ENCODE measurements at places on chromosomes 6 and 20.
A peak's percentile ranks its signal among the peaks of the same experiment; 100 is the strongest.

- DNase-seq: no peak
These were observed 68.7 kb downstream of the SNX9 start for GRCh38 chr6:157891544-157892362.

GRCh38 chr6:166786704-166787293 lies 159.7 kb upstream of the RPS6KA2 start:
- peak; percentile 28 for DNase-seq

- DNase-seq: no peak
These were observed 26.3 kb downstream of the JAG1 start for GRCh38 chr20:10647471-10647870.

GRCh38 chr20:63273635-63274380 lies 1.2 kb downstream of the ARFGAP1 start:
- no peak for DNase-seq

DNA sequence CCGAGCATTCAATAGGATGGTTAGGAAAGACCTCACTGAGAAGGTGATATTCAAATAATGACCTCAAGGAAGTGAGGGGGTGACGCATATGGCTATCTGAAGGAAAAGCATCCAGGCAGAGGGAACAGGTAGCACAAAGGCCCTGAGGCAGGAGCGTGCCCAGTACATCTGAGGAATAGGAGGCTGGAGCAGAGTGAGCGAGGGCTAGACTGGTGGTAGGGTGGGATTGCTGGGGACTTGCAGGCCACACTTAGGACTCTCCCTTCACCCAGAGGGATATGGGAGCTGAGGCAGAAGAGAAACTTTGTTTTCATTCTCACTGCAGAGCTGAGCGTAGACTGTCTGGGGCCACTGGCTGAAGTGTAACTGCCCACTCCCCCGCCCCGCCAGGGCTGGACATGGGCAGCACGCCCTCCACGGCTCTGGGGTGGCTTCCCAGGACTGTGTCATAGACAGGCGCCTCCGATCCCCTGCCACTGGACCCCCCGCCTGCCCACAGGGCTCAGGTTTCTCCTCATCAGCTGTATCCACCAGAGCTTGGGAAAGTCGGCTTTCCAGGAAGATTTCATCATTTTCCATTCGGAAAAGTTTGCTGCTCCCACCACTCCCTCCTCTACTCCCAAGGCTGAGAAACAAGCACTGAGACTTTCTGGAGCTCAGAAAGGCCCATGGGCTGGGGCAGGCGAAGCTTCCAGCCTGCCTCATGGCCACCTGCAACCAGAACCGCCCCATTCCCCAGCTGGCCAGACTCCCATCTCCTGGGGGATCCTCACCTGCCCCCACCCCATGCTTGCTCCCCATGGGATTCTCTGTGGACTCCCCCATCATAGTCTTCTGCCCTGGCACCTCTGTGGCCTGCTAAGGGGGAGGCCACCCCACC lies 142.6 kb downstream of the MRPL14 start:
- DNase-seq: no peak

- DNase-seq: no peak
These were observed 36.5 kb upstream of the BCLAF1 start for GRCh38 chr6:136326038-136326553.

- no peak for DNase-seq
These were observed 173.4 kb downstream of the MOXD1 start for GRCh38 chr6:132227904-132228303.

DNA sequence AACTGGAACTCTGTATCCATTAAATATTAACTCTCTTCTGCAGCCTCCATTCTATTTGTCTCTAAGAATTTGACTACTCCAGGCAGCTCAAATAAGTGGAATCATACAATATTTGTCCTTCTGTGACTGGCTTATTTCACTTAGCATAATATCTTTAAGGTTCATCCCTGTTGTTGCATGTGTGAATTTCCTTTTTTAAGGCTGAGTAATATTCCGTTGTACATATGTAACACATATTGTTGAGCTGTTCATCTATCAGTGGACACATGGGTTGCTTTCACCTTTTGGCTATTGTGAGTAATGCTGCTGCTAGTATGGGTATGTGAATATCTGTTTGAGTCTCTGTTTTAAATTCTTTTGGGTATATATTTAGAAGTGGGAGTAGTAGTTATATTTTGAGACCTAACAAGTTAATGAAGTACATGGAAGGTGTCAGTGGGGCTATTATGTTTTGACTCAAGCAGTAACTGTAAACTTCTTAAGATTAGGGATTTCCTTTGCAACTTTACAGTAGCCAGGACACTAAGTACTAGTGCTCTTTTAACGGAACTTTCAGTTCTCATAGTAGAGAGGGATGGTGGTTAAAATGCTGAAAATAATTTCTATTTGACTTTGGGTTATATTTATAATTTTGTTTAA lies 29.7 kb upstream of the TMEM217 start:
- no peak for DNase-seq

DNA sequence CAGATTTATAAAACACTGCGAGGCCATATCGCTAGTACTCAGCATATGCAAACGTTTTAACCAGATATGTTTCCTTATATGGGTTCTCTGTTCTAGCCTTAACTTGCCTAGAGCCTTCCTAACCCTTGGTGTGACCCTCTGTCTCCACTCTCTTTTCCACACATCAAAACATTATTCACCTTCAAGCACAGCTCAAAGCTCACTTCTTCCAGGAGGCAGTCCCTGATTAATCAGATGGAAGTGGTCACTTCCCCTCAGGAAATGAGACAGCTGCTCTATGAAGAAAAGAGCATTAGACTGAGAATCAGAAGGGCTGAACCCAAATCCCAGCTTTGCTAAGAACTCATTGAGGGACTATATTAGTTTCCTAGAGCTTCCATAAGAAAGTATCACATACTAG lies 39.8 kb upstream of the SLC17A4 start:
- no peak for DNase-seq

DNA sequence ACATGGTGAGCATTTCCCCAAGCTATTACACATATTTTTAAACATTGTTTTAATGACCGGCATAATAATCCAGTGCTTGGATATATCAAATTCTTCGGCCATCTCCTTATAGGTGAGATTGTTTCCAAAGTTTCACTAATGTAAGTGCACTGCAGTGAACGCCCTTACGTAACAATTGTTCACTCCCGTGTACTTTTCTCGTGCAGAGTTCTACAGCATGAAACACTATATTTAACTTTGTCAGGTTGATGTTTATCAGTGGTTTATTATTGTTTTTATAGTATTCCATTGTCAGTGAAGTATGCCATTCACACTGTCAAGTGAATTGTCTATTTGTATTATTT lies 3.4 kb upstream of the GZF1 start:
- no peak for DNase-seq

DNA sequence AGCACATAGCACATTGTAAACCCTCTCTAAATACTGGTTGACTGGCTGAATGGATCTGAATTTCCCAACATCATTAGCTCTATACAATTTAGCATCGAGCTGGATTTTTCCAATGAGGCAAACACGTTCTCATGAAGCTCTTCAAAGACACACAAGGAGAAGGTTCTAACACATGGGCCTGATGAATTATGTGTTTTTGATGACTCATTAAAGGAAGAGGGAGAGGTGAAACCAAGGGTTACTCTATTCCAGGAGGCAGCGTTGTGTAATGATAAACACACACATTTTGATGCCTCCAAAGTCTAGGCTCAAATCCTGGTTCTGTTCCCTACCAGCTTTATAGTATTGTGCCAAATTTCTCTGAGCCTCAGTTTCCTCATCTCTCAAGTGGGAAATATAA lies 84.3 kb downstream of the PFDN4 start:
- no peak for DNase-seq

All from SK-N-MC (cell line).